ENCODE measurements at places on chromosomes 3 and 15. TPM values are rescaled to one million over a fixed set of nuclear protein-coding genes. Genes with fewer than 3 reads are reported as not detected.

- DNase-seq, result no peak
These were observed 18.9 kb downstream of the RAP2B start for GRCh38 chr3:153180860-153181372.

The MCTP2 gene
- 3.4 TPM for total RNA-seq

The CASR gene
- 0.58 TPM for total RNA-seq

DNA sequence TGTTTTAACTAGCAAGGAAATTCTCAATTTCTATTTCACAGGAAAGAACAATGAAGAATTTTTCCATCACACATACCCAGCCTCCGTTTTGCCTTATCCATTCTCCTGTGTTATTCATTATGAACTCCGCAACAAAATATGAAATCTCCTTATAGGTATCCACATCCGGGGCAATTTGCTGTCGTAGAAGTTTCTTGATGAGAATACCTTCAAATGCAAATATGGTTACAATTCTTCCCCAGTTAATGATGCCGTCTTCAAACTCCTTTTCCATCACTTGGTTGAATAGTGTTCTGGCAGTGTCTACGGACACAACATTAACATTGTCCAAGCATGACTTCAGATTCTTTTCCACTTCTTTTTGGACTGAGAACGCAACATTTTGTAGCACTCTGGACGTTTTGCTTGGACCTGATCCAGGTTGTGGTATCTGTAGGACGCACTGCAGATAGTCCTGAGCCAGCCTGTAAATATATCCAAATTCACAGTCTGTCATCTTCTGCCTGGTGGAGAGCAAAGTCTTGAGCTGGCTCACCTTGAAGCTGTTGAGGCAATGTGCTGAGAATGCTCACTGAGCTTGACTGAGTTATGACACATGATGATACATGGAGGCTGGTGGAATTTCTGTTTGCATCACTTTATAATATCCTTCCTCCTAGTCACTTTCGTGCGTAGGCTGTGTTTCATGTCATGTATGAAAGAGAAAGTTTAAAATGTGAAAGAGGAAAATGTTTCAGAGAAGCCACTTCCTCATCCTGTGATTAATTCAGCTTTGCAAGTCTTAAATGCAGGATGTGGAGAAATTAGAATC is at the start of gene BCL2A1:
BCL2A1 (minus strand) TSS at position 573 of the 811 bp plus-strand sequence; CDS start at position 496, 77 bp downstream.
- DNase-seq, result no peak

DNA sequence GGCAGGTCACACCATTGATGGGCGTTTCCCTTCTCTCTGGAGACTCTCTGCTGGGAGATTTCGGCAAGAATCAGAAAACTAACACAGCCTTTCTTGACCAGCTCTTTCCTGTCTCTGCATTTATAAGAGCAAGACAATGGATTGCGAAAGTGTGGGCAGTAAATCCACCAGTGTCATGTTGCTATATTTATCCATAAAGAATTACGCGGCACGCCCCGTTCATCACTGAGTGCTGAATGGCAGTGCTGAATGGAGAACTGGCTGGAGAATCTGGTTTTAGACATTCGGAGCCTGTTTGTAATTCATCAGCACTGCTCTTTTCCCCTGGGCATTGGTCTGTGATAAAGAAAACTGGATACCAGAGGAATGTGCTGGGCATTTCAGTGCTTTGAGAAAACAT is 2.0 kb upstream of the CEMIP start:
- DNase-seq, result no peak

- no peak for DNase-seq
These were observed 27.7 kb upstream of the PLXNA1 start for GRCh38 chr3:126955004-126955790.

DNA sequence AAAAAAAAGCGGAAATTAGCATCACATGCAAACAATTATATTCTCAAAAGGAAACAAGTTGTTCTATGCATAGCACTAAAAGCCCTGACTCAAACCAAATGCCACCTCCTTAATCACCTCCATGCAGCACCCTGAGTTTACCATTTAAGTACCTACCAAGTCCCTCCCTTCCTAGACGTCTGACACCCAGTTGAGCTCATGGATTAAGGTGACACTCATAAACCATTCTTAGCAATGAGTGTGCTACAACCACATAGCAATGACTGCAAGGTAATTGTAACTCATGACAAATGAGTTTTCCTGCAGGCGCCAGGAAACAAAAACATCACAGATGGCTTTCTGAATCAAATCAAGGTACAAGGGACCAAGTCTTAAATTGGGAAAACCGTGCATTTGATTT is 32.0 kb downstream of the WWTR1 start:
- DNase-seq, result no peak

The CD47 gene
- 21.3 TPM for total RNA-seq

GRCh38 chr3:177212278-177212610 is 15.0 kb upstream of the TBL1XR1 start:
- DNase-seq, result no peak

DNA sequence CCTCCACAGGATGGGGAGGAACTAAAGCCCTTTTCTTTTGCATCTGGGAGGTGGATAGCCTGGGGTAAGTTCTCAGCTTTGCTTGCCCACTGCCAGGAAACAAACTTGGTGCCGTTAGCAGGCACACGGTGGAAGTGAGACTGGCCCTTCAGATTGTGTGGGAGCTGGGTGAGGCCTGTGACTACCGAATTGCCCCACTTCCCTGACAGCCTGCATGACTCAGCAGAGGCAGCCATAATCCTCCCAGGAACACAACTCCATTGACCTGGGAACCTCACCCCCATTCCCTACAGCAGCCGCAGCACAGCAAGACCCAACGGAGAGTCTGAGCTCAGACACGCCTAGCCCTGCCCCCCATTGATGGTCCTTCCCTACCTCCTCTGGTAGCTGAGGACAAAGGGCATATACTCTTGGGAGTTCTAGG is 282.6 kb downstream of the KLF13 start:
- no peak for DNase-seq

DNA sequence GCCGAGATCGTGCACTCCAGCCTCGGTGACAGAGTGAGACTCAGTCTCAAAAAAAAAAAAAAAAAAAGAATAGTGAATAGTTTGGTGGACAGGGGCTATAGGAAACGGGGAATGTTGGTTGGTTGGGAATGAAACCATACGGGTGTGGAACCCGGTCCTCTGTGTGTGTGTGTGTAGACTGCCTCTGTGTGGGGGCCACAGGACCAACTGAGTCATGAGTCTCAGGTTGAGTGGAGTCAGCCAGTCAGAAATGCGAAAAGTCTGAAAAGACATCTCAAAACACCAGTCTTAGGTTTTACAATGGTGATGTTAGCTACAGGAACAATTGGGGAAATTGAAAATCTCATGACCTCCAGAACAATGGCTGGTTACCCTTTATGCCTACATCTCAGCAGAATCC is 44.5 kb downstream of the ZDHHC19 start:
- DNase-seq, result no peak

The LRRK1 gene
- total RNA-seq, result 3.4 TPM

DNA sequence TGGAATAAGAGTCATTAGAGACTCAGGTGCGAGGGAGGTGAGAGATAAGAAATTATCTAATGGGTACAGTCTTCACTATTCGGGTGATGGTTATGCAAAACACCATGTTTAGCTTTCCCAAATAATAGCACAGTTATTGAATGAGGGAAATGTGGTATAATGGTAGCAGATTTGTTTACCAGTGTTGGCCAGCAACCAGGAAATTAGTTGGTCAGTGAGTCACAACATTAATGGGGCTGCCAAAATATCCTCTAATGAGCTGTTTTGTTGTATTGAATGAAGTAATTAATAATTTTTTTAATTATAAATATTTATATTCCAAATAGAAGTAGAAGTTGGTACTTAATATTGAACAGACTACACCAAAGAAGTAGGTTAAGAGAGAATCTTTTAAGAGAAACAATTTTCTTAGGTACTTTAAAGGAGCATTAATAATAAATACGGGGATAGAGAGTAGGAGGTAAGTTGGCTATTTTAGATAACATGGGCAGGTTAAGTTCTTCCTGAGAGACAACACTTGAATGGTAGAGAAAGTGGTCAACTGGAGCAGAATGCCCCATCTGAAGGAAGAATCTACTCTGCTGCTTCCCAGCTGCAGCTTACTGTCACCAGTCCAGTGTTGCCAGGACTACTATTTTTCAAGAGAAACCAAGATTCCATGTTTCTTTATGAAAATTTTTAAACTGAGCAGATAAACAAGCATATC is 218.8 kb downstream of the UBE2E2 start:
- no peak for DNase-seq

- DNase-seq, result no peak
These were observed 515.1 kb downstream of the GABRG3 start for GRCh38 chr15:27486051-27486450.

- no peak for DNase-seq
These were observed 3.1 kb downstream of the LRCH3 start for GRCh38 chr3:197794115-197794514.

The MUC20 gene
- total RNA-seq, result 0.24 TPM

- no peak for DNase-seq
These were observed 185.3 kb downstream of the TJP1 start for GRCh38 chr15:29636921-29637320.

GRCh38 chr3:151604891-151605290 is 128.8 kb upstream of the AADACL2 start:
- no peak for DNase-seq

DNA sequence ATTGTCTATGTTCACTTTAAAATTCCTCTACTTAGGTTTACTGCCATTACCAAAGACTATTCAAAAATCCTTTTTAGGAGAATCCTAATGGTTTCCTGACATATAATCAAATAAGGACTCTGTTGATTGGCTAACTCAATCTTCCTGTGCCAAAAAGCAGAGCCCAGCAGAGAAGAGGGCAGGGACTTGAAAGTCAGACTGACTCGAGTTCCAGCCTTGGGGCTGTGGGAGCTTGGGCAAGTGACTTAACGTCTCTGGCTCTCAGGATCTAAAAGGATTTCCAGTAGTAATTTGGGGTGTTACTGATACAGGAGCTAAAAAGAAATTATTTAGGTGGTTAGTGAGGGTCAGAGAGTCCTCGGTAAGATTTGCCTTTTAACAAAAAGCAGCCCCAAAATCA is 10.9 kb downstream of the CCR5 start:
- DNase-seq, result no peak

DNA sequence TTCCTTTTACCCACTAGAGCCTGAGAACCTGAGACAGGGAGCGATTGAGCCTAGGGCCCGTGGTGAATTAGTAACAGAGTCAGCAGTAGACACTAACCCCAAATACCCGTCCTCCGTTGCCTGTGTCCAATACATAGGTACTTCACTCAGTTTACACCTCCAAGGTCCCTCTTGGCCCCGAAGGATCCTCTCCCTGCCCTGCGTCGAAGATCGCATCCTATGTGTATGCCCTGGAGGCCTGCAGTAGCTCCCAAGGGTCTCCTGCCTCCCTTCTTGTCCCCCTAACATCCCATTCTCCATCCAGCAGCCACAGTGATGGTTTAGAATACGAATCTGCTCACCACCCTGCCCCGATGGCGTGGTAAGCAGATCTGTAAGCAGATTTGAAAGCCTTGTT is 67.0 kb downstream of the ISG20 start:
- DNase-seq, result no peak

The LYZL4 gene
- total RNA-seq, result not detected
